ENCODE measurements at places on chromosomes 6 and 20.

DNA sequence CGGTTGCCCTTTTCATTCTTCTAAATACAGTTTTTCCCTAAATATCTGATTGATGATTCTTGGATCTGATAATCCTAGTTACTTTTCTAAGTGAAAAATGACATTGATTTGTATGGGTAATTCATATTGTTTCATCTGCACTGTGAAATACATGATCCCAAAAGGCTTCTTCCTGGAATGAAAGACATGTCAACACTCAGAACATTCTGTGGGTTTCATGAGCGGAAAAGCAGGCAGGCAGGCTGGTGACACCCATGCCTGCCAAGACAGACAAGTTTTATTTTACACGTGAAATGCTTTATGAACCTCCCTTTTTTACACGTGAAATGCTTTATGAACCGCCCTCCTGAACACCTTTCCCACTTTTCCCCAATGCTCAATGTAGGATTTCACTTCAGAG is 105.0 kb downstream of the PRKN start:
- DNase-seq, result no peak

DNA sequence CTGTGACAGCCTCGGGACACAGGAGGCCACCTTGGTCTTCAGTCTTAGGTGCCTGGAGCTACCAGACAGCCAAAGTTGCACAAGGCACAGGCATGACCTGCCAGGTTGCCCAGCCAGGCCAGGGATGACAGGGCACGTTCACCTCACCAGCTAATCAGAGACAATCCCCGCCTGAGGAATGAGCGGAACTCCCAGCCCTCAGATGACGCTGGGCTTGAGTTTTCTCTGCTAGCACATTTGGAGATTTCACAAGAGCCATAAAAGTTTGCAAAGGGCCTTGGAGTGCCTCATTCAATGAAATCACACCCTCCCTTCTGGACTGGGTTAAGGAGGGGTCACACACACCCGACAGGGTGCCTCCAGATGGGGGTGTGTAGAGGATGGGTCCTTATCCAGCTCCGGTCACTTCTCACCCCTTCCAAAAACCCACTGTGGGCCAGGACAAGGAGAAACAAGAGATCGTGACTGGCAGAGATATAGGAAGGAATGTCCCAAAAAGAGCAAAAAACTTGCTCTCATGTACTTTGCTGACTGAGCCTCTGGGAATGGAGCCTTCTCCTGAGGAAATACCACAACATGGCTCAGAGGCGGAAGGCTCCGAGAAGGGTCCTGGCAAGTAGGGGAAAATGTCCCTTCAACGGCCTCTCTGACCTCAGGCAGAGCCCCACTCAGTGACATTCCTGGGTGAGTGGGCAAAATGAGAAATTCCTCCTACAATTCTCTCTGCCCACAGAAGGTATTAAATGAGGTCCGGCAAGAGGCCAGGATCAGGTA is 121.6 kb downstream of the ISM1 start:
- no peak for DNase-seq

GRCh38 chr6:154916857-154917256 is 78.3 kb upstream of the TIAM2 start:
- no peak for DNase-seq

DNA sequence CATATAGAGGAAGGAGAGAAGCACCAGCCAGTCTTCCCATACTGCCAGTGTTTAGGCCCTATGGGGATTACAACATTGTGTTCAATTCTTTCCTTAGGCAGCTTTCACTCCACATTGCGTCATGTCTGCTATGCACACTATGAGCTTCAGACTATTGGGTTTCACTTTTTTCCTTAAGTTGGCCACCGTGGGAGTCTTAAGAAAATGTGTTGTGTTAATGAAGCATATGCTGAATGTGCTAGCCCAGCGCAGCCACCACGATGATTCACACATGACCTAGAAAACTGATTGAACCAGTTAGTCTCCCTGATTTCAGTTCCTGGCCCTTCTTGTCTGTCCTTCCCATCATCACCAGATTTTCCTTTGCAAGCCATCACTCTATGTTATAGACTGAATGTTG is 21.5 kb downstream of the TUBB2B start:
- DNase-seq, result no peak

DNA sequence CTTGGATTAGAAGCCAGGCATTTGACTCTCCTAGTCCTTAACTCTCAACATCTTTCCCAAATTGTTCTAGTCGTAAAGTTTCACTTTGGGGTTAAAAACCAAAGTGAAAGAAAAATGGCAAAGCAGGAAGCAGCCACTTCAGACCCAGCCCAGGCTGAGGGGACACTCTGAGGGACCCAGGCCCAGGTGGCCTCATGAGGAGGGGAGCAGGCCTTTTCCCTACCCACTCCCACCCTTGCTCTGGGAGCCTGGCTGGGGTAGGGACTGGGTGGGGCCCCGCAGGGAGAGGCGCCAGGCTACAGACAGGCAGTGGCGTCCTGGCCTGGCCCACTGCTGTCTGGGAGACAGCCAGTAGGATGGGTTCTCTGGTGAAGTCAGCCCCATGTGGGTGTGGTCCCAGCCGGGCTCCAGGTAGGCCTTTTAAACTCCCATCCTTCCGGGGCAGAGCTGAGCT is 68.7 kb upstream of the MYL9 start:
- no peak for DNase-seq

GRCh38 chr20:19737025-19737424 is 21.0 kb upstream of the RIN2 start:
- no peak for DNase-seq

All from bone marrow (tissue), 2 donors.